ENCODE measurements at places on chromosomes 12 and 14.

DNA sequence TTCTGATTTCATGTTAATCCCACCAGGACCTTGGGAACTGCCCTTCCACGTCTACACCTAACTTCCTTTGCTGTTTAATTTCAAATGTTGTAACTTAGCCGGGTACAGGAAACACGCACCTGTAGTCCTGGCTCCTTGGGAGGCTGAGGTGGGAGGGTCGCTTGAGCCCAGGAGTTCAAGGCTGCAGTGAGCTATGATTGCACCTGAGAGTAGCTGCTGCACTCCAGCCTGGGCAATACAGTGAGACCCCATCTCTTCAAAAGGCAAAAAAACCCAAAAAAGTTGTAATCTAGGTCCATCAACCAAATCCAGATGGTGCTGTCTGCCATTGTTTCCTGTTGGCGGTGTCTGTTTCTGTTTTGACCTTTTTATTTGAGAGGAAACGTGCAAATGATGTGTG lies 14.5 kb downstream of the BCL7A start:
- DNase-seq, result no peak

GRCh38 chr14:63686926-63687325 lies 40.9 kb downstream of the SGPP1 start:
- no peak for DNase-seq

GRCh38 chr12:93740751-93741150 lies 63.6 kb downstream of the CRADD start:
- DNase-seq, result no peak

DNA sequence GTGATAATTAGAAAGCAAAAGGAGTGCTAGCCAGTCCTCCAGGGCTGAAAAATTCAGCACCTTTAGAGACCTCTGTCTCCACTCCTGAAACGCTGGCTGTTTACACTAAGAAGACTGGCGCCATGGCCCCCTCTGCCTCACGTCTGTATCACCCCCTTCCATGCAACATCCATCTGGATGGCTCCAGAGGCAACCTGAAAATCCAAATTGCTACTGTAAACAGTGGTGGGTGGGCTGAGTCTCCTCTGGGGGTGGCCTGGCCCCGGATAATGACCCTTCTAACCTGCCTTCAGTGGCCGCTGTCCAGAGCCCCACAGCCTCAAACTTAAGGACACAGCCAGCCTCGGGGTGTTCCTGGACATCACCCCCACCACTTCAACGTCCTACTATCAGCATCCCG lies 1.4 kb downstream of the PRKD1 start:
- peak; percentile 2 for DNase-seq

GRCh38 chr12:132071040-132071810 lies 72.9 kb downstream of the DDX51 start:
- no peak for DNase-seq

DNA sequence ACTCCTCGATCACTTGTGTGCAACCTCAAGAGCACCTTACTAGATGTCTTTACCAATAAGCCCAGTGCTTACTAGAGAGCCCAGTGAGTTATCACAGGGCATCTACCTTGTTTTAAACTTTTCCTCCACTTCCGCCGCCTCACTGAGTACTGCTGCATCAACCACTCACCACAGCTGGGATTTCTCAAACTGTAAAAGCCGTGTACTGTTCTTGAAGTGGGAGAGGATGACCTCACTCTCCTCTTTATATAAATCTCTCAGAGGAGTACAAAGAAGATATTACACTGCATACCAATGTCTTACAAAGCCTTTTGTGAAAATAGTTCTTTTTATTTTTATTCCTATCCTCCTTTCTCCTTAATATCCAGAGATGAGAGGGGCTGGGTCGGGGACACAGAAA lies 94.1 kb downstream of the PLCZ1 start:
- no peak for DNase-seq

DNA sequence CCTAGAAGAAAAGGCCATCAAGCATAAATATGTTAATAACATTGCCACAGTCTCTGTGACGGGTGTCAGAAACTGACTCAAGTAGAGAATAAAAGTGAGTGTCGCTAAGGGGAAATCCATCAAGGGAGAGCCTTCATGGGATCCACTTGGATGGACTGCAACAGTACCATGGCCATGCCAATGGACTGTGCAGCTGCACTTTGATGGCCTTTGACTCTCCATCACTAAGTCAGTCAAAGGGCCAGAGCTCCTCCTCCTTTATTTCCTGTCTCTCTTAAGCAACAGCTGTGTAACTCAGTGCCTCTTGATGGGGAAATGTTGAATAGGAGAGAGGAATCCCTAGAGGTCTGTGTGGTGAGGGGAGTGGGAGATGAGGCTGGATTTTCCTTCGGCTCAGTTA lies 335.2 kb downstream of the BMP4 start:
- no peak for DNase-seq

DNA sequence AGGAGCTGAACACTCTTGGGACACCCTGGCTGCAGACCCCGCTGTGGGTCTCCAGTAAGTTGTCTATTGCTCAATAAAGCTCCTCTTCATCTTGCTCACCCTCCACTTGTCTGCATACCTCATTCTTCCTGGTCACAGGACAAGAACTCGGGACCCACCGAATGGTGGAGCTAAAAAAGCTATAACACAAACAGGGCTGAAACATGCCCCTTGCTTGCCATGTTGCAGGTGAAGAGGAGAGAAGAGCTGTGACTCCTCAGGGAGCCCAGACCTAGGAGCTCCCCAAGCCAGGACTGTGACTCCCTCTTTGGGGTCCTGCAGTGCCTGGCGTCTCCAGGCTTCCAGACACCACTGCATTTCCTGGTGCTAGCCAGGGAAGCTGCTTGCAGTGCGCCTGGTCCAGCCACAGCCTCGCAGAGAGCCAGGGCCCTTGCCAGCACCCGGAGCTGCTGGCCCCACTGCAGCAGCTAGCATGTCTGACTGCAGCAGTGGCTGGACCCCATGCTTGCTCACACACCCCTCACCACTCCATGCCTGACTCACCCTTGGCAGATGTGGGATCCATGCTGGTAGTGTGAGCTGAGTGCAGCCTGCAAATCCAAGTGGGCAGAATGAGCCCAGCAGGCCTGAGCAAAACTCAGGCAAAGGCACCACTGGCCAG lies 37.1 kb upstream of the OR5AU1 start:
- no peak for DNase-seq

DNA sequence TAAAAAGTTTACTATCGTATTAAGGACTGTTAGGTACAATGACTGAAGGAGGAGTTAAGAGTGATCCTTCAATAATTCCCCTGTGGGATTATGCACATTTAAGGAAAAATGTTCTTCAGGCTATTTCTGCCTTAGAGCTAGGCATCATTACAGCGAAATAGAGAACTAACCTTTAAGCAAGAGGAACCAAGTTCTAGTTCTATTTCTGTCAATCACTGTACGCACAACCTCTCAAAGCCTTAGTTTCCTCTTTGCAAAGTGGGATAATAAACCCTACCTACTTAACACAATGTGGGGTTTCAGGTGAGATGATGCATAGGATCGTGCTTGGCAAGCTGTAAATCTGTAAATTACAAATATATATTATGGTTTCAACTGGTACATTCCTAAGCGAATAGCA lies 15.4 kb downstream of the NTF3 start:
- DNase-seq, result no peak

GRCh38 chr14:101184104-101184455 lies 280.6 kb upstream of the RTL1 start:
- DNase-seq, result no peak

DNA sequence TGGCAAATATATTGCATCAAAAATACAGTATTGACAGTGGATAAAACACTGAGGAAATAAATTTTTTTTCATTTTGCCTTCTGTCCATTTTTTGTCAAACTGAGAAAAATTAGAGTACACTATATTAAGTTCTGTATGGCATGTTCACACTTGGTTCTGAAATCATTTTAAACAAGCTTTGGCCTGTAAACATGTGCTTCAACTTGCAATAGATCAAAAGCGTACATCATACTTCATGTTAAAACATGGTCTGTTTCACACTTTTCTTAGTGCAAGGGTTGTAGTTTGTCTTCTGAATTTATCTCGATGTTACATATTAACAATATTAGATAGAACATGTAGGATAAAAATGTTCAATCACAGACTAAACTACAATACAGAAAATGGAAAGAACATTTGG lies 208.0 kb downstream of the PCNX1 start:
- DNase-seq, result no peak

DNA sequence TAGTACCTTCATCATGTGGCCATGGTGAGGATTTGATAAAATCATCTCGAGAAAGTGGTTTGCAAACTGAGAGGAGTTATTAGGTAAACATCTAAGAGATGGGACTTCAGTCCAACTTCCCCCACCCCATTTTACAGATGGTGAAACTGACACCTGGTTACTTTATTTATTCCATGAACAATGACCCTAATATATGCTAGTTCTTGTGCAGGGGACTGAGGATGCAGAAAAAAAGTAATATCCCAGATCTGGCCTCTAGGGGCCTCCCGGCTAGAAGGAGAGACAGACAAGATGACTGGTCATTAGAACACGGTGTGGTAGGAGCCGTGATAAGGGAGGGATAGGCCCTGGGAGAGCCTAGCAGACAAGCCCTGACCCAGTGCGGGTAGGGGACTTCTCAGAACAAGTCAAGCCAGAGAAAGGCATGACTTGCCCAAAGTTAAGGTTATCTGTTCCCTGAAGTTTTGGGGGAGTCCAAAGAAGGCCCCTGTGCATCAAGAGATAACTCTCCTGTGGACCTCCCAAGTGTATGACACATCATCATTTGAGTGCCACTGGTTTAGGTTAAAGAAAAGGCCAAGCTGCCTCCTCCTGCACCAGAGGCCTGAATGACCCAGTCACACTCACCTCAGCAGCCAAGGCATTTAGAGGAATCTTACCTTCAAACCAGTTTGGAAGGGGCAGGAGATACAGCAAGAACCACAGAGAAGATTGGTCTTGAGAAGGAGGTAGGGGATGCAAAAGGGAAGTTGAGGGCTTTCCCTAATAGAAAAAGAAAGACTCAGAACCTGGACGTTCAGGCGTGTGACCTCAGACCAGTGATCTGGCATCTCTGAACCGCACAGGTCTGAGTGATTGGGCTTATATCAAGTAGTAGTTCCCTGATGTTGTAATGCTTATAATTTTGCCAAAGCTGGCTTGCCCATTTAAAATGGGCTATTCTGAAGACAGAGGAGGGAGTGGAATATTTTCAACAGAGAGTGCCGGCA lies 1.6 kb downstream of the CMKLR1 start:
- no peak for DNase-seq

DNA sequence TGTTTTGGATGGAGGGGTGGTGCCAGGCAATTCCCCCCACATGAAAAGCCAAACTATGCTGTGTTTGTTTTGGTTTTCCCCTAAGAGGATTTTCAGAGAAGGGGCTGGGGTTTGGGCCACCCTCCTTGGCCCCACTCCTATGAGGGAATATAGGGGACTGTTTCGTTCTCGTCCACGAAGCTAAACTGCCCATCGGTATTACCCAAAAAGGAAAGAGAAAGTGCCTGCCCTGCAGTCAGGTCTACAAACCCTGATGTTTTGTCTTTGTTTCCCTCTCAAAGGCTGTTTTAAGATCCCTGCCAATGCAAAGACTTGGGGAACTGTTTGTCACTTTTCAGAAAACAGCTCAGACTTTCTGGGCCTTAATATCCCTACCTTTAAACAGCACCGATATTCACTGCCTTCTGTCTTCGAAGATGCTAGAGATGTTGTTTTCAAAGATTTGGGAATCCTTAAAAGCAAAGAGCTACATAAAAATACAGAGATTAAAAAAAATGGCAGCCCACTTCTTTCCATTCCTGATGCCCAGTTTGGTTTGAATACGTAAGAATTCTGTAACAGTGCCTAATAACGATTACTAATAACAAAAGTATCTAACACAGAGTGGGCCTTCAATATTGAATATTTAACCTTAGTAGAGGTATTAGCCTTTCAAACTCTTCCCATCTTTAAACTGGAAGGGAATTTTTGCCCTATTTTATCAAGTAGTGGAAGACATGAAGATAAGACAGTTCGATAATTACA lies 518.4 kb downstream of the MED13L start:
- DNase-seq, result no peak

DNA sequence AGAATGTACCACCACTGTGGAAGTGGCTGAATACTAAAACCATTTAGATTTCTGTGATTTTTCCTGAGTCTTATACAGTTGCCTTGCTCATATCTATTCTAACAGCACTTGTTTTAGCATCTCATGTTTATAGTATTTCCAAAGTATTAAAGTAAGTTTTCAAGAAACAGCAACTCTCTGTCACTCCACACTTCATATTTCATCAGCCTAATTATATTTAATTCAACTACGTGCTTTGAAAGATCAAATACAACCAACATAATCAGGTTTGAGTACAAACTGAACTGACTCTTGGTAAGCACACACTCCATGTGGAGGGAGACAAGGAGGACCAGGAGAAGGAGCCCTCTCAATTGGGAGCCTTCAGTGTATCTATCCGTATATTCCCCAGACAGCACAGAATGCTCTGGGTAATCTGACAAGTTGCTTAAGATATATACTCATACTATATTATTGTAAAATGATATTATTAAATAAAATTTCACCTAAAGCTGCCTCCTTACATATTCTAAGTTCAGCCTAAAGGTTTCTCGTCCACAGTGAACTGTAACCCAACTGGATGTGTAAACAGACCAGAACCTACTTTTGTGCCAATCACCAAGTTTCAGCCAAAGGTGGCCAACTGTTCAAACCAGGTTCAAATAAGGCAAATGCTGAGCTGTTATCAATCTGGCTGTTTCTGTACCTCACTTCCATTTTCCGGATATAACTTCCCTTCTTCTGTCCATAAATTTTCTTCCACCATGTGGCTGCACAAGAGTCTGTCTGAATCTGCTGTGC lies 105.0 kb upstream of the RASSF8 start:
- DNase-seq, result no peak

DNA sequence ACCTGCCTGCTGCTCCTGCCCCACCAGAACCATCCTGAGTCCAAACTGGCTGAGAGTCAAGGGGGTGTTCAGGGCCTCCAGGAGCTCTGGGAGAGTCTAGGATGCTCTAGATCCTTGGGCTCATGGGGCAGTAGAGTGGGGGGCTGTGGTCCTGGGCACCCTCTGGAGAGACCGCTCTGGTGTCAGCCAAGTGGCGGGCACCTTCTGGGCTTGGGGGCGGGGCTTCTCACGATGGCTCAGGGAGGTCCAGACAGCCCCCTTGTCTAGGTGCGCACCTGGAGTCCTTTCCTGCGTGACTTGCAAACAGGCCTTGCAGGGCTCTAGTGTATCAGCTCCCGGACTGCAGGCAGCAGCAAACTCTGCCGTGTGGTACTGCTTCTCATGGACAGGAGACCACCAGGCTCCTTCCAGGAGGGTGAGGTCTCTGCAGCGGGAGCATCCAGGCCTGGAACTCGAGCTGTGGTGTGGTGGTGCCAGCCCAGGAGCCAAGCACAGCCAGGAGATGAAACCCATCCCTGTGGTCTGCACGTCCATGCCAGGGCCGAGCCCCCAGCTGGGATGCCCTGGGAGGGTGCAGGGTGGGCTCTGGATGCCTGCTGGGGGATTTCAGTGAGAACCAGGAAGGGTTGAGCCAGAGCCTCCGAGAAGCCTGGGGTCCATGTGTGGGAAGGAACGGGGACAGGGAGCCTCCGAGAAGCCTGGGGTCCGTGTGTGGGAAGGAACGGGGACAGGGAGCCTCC lies 15.0 kb downstream of the PACS2 start:
- no peak for DNase-seq

Data from NCI-H2171 (cell line).